Activated CD4-positive, CD25-positive, alpha-beta regulatory T cell treated with anti-CD3 and anti-CD28 coated beads, Interleukin-2, amount 50 U/mL, for 16 hours (primary cell): ENCODE measurements at places on chromosomes 1 and 21.

- DNase-seq: no peak
Measured at GRCh38 chr1:80994934-80995333, 805.8 kb upstream of the ADGRL2 start.

DNA sequence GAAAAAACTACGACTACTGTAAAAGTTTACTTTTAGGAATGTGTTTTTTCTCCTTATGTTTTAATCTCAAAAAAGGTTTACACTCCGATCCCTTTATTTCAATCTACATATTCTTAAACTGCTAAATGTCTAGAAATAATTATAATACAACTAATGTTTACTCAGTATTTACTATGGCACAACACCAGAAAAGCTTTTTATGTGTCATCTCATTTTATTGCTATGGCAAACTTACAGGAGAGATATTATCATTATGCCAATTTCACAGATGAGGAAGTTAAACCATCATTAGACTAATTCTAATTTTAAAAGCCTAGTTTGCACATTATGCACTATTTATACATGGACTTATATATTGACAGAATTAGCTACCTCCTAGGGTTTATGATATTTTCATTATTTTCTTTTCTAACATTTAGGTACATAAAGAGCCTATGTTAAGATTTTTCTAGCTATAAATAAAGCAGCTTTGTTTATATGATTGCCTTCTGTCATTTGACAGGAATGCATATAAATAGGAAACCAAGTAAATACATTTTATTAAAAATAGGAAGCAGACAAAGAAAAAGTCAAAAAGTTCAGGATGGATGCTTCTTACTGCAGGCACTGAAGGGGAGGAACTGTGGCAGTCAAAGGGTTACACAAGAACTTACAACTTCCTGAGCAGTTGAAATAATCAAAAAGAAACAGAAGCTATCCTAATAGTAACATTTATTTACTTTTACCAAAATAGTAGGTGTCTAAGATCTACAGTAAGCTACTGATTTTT is 442.4 kb downstream of the LTN1 start:
- no peak for DNase-seq

- DNase-seq: no peak
Measured at GRCh38 chr1:192795916-192796618, 12.8 kb upstream of the RGS2 start.

- DNase-seq: no peak
Measured at GRCh38 chr1:193909406-193910082, 723.1 kb upstream of the B3GALT2 start.

DNA sequence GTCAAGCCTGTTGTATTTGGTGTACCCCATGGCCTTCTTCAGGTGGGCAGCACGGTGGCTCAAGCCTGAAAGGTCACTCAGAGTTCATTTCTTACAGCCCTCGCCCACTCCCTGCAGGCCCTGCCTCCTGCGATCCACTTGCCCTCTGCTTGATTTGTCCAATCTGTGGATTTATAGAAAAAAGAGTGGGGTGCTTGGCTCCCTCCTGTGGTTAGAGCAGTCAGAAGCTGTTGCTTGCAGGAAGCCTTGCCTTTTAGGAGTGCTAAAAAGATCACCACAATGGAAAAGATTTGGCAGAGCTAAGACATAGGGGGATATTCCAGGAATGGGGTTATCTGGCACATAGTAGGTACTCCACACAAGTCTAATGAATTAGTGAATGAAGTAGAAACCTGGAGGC is 108.0 kb upstream of the TRABD2B start:
- DNase-seq: no peak

- no peak for DNase-seq
Measured at GRCh38 chr1:66605419-66605997, 71.6 kb downstream of the SGIP1 start.
